ENCODE measurements at places on chromosomes 2 and 18.

GRCh38 chr2:135664623-135665068 is 77.0 kb upstream of the UBXN4 start:
- no peak for DNase-seq

DNA sequence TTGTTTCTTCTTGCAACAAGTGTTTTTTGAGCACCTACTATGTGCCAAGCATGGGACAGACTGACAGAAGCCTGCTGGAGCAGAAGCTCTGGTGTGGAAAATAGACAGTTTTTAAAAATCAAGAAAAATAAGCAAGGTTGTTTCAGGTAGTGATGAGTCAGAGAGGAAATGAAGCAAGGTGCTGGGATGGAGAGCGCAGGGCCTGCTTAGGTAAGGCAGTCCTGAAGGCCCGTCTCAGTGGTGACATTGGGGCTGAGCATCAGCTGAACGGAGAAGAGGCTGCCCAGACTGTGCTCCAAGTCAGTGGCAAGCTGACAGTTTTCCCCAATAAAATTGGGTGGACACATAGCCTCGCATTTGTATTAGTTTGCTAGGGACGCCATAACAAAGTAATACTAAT is 263.6 kb downstream of the SS18 start:
- no peak for DNase-seq

DNA sequence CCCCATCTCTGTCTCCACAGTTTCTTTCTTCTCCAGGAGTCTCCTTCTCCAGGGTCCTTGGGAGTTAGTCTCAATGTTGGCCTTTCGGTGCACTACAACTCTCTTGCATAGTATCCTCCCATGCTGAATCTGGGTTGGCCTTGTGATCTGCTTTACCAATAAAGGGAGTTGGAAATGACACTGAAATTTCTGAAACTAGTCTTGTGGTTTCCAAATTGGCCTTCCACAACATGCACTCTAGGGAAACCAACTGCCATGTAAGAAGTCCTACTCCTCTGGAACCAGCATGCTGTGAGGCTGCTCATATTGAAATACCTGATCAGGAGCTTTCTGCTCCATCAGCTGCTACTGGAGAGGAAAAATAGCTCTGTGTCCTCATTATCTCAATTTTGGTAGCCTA is 9.9 kb upstream of the ABHD3 start:
- DNase-seq = no peak

GRCh38 chr2:150716186-150716585 is 228.7 kb upstream of the RND3 start:
- DNase-seq = no peak

DNA sequence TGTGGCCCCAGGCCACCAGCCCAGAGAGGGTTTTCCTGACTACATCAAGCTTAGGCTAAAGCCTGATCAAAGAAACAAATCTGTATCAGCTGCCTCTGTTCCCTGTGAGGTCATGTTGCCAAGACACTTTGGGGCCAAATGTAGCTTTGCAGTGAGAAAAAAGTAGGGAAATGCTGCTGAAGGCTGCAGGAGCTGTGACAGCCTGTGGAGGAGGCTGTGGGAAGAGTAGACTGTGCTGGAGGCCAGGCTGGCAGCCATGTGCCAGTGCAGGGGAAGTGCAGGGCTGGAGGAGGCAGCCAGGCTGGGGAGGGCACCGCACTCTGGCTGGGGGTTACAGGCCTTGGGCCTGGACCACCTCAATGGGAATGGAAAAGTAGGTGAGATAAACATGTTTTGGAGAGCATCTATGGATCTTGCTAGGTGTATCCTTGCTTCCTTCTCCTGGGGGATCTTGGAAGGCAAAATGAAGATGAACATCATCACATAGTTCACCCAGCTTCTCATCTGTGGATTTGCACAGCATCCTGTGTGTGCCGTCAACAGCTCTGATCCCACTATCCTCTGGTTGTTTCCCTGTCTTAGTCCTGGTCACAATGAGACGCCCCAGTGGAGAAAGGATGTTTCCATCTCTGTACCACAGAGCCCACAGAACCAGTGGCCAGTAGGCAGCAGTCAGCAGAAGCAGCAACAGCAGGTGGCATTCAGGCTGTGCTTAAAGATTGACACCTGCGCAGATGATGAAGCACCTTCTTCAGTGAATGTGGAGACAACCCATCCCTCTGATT is 103.8 kb upstream of the COPS8 start:
- DNase-seq = no peak

DNA sequence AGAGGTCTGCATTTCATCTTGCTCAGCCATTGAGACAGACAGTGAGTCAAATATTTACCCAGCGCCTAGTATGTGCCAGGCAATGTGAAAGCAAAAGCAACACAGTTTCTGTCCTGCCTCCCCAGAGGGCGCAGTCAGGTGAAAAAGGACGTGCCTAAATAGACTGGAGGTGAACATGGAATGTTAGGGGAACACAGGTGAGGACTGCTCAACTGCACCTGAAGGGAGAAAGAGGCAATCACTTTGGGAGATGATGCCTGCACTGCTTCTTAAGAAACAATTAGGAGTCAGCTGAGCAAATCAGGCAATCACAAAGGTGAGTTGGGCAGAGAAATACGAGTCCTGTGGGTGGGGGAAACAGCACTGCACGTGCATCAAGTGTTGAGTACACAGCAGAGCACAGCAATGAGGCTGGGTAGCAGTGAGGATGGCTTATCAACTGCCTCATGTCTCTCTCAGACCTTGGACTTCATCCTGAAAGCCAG is 218.3 kb upstream of the SMAD7 start:
- DNase-seq = no peak

DNA sequence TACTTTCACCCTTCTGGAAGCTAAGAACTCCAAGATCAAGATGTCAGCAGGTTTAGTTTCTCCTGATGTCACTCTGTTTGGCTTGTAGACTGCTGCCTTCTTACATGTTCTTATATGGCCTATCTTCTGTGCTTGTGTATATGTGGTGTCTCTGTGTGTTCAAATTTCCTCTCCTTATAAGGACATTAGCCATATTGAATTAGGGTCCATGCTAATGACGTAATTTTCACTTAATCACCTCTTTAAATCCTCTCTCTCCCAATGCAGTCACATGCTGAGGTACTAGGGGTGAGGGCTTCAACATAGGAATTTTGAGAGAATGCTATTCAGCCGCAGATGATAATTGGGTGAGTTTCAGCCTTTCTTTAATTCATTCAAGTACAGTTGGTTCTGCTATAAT is 458.3 kb upstream of the SYT4 start:
- no peak for DNase-seq

- DNase-seq = no peak
These were observed 132.7 kb downstream of the SCG2 start for GRCh38 chr2:223469270-223470046.

- no peak for DNase-seq
These were observed 86.2 kb downstream of the METTL8 start for GRCh38 chr2:171347591-171348032.

DNA sequence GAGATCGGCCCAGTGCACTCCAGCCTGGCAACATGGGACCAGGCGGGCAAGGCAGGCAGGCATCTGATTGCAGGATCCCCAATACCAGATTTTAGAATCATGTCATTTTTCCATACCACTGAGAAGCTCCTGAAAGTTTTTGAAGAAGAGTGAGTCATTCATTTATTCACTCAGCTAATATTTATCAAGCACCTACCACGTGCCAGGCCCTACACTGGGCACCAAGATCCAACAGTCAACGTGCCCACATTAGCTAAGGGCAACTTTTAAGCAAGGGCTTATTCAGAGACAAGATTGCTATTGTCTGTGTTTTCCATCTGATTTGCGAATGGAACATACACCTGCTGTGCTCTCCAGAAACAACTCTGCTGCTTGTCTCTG is 126.8 kb upstream of the LGALSL start:
- DNase-seq = no peak

GRCh38 chr2:164976301-164976700 is 21.0 kb upstream of the SLC38A11 start:
- DNase-seq = no peak

DNA sequence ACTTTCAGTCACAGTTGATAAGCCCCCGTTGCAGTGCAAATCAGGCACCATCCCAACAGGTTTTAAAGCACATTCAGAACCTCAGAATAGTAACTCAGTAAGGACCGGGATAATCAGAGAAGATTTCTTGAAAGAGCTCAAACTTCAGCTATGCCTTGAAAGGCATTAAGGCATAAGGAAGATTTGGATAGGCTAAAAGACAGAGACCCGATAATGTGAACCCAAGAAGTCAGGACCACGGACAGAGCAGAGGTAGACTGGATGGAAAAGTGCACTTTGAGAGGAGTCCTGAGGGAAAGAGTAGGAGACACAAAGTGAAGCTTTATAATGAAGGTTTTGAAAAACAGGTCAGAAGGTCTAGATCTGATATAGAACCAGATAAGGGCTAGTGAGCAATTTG is 36.9 kb upstream of the KLF7 start:
- no peak for DNase-seq

DNA sequence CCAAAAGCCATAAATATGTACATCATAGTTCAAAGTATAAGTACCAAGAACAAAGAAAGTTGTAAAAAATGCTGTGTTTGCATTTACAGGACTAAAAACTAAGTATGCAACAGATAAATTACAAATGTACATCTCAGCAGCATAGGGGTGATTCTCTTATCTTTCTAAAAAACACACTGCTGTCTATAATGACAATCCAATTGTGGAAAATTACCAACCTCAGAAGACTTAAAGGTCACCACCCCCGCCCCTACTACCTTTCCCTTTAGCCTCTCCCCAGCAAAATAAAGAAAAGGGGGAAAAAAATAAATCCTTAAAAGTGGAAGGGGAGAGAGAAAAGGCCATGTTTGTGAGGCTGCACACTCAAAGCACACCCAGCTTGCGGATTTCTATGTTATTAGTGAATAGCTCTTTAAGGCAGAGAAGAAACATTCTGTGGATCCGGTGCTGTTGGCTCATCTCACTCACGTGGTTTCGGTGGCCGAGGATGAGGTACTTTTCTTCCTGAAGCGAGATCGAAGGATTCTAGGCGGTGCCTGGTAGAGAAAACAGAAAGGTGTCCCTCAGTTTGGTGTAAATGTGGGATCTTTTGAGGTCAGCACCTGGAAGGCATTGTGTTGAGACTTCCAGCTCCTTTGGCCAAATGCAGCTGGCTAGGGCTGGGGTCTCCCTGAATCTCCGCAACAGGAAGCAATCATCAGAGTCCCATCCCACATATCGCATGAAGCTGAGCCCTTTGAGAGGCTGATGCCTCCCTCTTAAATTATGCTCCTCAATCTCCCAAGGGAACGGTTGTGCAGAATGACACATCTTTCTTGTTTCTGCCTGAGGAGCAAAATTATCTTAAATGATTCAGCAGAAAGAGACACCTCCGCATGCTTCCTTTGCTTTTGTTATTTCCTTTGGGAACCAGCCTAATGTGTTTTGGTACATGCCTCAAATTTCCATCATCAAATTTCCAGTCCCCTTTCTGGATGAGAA is 17.6 kb downstream of the MRPL35 start:
- DNase-seq = no peak

GRCh38 chr18:59086522-59086921 is 53.2 kb upstream of the SEC11C start:
- DNase-seq = no peak

DNA sequence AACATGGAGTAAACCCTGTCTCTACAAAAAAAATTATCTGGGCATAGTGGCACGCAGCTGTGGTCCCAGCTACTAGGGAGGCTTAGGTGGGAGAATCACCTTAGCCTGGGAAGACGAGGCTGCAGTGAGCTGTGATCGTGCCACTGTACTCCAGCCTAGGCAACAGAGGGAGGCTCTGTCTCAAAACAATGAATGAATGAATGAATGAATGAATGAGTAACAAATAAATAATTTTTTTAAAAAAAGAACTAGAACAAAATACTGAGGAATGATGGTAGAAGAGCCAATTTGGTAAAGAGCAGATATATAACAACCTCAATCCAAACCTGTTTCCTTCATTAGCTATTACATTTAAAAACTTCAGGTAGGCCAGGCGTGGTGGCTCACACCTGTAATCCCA is 60.1 kb downstream of the STRN start:
- DNase-seq = no peak

DNA sequence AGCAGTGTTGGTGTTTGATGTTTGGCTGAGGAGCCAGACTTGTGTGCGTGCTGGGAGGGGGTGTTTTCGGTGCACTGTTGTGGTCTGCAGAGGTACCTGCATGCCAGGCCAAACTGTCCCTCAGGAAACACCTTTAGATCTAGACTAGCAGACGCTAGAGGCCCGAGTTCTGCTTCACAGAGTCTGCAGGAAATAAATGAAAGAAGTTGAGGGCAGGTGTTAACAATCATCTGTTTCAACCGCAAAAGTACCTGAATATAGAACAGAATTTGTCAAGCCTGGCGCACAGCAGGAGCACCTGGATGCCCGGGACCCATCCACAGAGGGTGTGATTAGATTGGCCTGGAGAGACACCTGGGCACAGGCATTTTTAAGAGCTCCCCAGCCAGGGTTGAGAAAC is 40.5 kb upstream of the REL start:
- no peak for DNase-seq
